ENCODE measurements at places on chromosomes 12 and 14.

DNA sequence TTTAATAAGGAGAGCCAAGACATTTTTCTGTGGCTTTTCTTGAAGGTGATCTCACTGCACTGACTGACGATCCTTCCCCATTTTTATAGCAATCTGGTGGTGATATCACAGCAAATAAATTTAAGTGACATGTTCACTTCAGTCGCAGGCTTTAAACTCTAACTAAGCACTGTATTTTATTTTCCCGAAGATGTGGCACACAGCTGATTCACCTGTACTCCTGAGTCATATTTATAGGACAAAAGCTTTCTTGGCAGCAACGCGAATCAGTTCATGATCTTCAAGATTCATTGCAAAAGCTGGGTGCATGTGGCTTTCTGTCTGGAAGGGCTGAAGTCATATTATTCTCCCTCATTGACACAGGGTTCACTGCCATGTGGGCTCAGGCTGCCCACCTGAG is 79.8 kb upstream of the TUNAR start:
- no peak for DNase-seq

- DNase-seq = peak; percentile 67
These were observed 614 bp upstream of the ARF6 start for GRCh38 chr14:49892301-49892635.

- DNase-seq = no peak
These were observed 66.2 kb upstream of the PTGR2 start for GRCh38 chr14:73785336-73785833.

DNA sequence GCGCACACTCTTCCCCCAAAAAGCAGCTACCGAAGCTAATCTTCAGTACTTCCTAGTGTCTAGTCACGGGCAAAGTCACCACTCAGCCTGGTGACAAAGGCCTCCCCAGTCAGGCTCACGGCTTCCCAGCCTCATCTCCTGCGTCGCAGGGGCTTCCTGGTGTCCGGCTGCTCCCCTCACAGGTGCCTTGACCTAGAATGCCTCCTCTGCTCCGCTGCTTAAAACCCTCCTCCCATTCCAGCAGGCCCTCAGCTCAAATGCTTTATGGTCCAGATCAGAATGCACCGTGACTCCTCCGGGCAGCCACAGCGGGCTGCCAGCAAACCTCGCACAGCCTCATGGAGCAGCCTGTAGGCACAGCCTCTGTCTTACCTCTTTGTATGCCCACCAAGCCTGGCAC is 53.1 kb downstream of the PRIMA1 start:
- DNase-seq = no peak

- DNase-seq = no peak
These were observed 285.1 kb upstream of the NOS1 start for GRCh38 chr12:117646520-117646919.

DNA sequence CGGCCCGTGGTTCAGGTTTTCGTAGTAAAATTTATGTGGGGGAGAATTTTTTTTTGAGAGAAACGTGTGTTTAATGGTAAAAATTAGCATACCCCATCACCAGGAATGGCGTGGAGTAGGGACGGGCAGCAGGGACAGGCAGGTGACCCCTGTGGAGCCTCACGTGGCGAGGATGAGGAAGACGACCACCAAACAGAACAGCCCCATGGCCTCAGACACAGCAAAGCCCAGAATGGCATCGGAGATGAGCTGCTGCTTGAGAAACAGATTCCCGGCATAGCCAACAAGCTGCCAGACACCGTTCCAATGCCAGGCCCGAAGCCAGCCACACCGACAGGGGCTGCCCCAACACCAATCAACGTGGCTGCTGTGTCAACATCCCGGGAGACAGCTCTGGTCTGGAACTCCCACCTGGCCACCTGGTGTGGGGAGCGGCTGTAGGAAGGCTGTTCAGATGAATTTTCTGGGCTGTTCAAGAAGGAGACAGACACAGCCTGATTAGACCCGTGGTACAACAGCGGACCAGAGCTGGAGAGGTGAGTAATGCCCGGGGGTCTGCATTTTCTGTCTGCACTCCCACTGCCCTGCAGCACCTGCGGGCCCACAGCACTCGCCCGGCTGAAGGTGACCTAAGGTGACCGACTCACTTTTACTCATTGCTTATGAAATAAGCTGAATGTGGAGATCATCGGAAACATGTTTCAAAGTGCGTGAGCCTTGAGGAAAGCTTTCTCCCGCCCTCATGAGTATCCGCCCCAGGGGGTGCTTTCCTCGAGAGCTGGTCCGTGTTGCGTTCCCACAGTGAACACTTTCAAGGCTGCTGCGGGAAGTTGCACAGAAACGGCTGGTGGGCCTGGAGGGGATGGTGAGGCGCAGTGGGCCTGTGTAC is 10.6 kb downstream of the TMEM121 start:
- no peak for DNase-seq

GRCh38 chr12:104490186-104490585 is 33.4 kb downstream of the CHST11 start:
- DNase-seq = no peak

DNA sequence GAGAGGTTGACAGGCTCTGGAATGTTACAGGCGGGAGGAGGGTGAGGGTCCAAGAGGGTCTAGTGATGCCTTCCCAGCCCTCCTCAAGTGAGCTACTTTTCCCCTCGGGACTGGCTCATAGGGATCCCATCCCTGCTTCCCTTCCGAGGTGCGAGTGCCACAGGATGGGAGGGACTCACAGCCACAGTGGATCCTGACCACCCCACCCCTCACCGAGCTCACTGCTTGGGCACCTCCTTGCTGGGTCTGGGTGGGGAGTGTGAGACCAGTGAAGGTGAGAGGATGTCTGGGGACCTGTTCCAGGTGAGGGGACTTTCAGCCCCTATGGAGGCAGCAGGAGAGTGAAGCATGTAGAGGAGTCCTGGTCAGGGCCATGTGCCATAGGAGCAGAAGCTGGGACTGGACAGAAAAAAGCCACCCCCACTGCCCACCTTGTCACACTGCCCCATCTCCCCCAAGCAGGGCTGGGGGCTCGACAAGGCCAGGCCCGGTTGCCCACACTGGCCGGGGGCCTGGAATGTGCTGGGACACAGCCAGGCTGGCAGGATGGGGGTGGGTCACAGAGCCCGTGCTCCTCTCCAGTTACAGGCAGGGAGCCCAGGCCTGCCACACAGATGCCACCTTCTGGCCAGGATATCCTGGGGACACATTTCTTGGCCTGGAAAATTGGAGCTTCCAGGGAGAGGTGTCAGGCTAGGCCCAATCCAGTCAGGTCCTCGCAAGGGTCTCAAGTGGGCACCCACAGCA is 1.7 kb upstream of the TNS2 start:
- DNase-seq = no peak

GRCh38 chr14:61553730-61554641 is 141.3 kb upstream of the HIF1A start:
- DNase-seq = no peak

DNA sequence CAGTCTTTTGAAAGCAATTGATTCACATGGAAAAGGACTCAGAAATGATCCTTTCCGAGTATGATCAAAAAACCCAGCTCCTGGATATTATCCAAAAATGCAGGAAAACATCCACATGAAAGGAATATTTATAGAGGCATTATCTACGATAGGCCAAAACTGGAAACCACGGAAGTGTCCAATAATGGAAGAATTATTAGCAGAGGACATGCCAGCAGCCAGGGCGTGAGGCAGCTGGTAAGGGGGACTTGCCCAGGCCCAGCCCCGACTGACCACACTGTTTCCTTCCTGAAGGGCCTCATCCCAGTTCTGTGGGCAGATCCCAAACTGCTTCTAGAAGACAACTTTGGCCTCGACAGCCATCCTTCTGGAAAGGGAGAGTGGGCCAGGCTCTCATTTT is 20.5 kb downstream of the ACTN1 start:
- no peak for DNase-seq

DNA sequence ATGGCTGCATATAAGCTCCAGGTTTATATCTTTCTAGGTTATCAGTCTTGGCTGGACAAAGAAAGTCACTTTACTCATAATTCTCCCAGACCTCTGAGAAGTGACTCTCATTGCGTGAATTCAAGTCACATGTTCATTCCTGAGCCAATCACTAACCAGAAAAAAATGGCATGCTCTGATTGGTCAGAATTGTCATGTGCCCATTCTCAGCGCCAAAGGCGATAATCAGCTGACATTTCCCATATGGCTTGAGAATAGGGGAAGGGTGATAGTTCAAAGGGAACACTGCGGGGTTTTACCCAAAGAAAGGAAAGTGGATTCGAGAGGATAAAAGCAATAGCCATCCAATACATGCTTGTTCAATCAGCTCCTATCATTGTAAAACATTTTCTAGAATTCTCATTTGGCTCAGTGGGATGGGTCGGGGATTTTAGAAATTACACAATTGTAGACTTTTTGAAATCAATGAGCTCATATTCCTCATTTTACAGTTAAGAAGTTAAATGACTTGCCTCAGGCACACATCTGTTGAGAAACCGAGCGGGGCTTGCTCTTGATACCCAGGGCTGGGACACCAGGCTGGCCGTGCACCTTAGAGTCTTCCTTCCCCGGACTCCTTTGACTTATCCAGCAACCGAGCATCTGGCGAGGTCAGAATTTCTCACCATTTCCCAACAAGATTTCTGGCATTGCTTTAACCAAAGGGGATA is 454.0 kb upstream of the TBX3 start:
- no peak for DNase-seq

DNA sequence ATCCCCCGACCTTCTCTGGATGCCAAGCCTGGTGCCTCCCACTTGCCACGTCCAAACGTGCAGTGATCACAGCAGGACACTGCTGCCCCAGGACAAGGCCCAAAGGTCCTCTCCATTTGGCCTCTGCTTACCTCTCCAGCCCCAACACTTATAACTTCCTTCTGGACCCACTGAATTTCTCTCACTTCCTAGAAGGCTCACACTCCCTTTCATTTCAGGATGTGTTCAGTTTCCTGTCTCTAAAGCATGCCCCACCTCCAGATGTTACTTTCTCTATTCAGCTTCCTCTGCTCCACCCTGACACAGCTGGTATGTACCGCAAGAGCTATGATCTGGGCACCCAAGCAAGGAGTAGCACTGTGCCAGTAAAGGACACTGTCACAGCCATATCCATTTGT is 33.0 kb downstream of the CDKL1 start:
- DNase-seq = peak; percentile 82

DNA sequence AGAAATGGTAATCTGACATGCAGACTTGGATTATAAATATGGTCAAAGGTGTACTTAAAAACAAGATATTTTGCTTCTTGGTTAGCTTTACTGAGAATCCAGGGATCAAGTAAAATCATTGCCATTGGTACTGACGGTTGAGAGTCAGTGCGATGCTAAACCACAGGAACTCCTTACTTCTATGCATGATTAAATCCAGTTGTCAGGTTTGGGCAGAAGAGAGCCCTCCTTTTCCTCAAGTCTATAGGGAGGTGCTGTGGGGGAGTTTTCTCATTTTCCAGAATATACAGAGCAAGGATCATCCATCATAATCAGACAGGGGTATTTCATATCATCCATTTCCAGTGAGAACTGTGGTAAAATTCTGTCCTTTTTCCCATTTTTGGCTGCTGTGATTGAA is 839.1 kb downstream of the NRXN3 start:
- DNase-seq = no peak

DNA sequence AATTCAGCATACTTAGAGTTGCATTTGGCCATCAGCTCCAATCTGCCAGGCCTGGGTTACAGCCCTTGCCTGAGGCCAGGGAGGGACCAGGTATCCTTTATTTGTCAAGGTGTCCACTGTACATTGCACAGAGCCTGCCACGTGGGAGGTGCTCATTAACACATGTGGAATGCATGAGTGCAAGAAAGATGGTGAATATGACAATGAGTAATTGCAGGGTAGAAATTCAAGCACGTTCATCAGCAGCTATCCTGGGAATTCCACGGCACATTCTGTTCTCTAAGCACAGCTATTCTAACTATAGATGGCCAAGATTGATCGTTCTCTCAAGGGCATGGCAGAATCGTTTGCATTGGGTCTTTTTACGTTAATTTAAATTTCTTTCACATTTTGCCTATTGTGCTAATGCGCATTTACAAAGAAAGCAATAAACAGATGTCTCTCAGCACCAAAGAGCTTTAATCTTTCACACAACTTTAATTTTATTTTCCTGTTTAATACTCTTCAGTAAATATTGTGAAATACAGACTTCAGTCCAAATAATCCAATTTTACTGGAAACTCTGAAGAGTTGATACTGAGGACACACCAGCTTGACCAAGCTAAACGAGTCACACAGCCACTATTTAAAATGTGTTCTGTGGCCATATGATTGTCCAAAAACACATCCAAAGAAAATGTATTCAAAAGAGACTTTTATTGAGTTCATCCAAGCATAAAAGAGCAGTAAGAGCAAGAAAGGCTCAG is 1025.7 kb upstream of the TMEM132C start:
- no peak for DNase-seq

DNA sequence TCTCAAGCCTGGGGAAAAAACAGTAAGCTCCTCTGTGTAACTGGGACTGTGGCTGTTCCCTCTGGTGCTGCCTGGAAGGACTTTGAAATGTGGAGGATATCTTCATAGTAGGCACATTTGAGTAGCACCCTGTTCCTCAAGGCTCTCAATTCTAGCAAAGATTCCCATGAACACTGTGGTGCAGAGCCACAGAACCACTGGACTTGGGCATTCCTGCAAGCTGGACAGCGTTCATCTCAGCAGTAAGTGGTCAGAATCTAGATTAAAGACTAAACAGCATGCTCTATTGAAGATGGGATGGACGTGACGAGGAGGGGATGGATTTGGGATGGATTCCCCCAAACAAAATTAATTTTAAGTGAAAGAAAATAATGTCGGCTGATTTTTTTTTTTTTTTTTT is 9.4 kb upstream of the YBX3 start:
- no peak for DNase-seq

GRCh38 chr12:113476176-113476986 is 4.7 kb upstream of the LHX5 start:
- DNase-seq = no peak

GRCh38 chr14:77153802-77154201 is 12.2 kb upstream of the ZDHHC22 start:
- no peak for DNase-seq

GRCh38 chr14:29339494-29340172 is 573.0 kb downstream of the FOXG1 start:
- DNase-seq = no peak

- no peak for DNase-seq
These were observed 79.6 kb upstream of the STK38L start for GRCh38 chr12:27164330-27165040.

- no peak for DNase-seq
These were observed 577.0 kb upstream of the STXBP6 start for GRCh38 chr14:25626986-25627385.
